Fibroblast of skin of right quadriceps (primary cell): ENCODE measurements at places on chromosomes 5 and 9.

GRCh38 chr5:139251281-139251687 lies 42.3 kb upstream of the MATR3 start:
- DNase-seq, result no peak

DNA sequence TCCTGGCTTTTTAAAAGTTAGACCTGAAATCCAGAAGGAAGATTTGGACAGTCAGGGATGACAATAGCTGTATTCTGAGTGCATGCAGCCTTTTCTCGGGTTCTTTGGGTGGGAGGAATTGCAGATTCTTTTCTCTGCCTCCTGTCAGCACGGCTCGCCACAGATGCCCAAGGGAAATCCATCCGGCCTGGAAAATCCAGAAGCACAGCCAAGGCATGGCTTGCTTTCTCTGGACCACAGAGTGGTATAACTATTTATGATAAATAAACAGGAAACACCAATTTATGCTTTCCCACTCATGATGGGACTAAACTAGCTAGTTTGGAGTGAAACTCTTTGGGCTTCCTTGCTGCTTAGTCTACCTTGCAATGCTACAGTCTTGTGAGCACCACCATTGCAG lies 59.1 kb downstream of the C9orf152 start:
- DNase-seq, result peak; percentile 82

- DNase-seq, result no peak
These were observed 8.2 kb upstream of the AGPAT2 start for GRCh38 chr9:136695435-136695895.

- DNase-seq, result no peak
These were observed 20.0 kb downstream of the SLC24A2 start for GRCh38 chr9:19768798-19769197.

DNA sequence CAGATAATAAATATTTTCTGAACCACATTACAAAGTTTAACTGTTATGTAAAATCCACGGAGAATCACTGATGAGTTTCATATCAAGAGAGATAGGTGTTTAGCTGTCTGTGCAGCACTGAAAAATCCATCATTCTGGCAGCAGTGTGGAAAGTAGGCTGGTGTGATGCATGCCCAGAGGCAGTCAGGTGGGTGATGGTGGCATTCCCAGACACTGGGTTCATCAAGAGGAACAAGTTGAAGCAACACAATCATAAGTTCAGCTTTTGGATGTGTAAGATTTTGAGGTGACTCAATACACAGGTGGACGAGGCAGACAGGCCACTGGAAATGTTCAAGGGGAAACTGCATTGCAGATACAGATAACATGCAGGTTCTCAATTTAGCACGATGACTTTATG lies 11.9 kb downstream of the DNAH5 start:
- DNase-seq, result no peak

- peak; percentile 14 for DNase-seq
These were observed 123.7 kb downstream of the PSD2 start for GRCh38 chr5:139919308-139919707.

GRCh38 chr5:5558638-5559527 lies 136.4 kb downstream of the ICE1 start:
- DNase-seq, result no peak

- peak; percentile 42 for DNase-seq
These were observed 51.6 kb downstream of the NUDT12 start for GRCh38 chr5:103510851-103511553.

DNA sequence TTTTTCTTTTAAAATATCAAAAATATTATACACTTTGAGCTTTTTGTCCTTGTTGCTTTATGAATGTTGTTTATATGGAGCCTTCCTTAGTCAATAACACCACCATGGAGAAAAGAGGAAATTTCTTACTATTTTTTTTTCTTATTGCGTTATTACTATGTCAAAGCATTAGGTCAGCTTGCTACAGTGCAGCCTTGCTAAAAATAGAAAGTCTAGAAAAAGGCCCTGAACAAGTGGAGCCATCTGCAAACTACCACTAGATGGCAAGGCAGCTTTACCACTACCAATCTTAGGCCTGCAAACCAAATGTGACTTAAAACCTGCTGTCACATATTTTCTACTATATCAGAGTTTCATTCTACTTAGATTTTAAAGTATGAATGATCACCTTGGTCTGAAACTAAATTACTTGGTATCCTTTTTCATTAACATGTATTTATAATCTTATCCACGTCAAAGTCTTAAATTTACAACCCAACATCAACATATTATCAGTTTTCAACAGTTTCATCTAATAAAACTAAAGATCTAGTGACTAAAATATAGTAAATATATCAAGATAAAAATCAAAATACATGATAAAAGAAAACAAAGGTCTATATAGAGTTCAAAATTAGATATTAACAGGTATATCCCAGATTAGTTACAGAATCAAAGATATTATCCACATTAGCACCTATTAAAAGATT lies 113.1 kb upstream of the ACOT12 start:
- peak; percentile 83 for DNase-seq

GRCh38 chr9:97411789-97412625 lies at the start of gene TDRD7:
TSS of gene TDRD7 (plus strand) at chr9:97412096. CDS start at chr9:97428466, 16,370 bp downstream.
- DNase-seq, result peak; percentile 62

DNA sequence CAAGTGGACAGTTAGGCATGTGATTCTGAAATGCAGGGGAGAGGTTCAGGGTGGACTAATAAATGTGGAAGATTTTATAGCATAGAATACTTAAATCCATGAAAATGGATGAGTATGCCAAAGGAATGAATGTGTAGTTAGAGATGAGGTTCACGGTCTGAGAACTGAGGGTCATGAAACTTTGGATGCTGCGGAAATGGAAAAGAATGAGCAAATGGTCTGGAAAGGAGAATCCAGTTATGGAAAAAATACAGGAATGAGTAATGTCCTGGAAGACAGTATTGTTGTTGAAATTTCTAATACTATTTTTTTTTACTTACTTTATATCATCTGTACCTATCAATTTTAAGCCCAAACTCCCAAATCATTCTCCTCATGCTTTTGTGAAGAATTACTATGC lies 2369.4 kb downstream of the MAT2B start:
- DNase-seq, result no peak

DNA sequence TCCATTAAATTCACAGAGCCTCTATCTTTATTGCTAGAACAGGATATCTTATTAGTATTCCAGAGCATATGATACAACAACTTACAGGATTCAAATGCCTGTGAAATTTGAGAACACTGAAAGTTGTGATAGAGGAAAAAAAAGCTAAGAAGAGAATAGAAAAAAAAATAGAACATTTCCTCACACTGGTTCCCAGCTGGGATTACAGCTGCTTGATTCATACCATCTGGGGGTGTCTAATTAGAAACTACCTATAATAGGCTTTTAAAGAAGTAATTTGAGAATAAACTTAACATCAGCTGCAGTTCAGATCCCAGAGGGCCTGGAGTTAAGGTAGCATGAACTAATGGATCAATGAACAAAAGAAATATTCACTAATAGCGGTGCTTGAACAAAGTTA lies 922.0 kb downstream of the CDH12 start:
- no peak for DNase-seq

GRCh38 chr9:98168941-98169488 lies 23.4 kb downstream of the CORO2A start:
- peak; percentile 34 for DNase-seq

- DNase-seq, result no peak
These were observed 16.9 kb upstream of the ABCA1 start for GRCh38 chr9:104944871-104945270.

- DNase-seq, result peak; percentile 3
These were observed 652 bp upstream of the TMEM161B start for GRCh38 chr5:88269222-88269771.

GRCh38 chr9:78144008-78144381 lies 91.9 kb upstream of the CEP78 start:
- no peak for DNase-seq

- DNase-seq, result peak; percentile 36
These were observed 180.7 kb upstream of the TARS1 start for GRCh38 chr5:33260098-33260497.

DNA sequence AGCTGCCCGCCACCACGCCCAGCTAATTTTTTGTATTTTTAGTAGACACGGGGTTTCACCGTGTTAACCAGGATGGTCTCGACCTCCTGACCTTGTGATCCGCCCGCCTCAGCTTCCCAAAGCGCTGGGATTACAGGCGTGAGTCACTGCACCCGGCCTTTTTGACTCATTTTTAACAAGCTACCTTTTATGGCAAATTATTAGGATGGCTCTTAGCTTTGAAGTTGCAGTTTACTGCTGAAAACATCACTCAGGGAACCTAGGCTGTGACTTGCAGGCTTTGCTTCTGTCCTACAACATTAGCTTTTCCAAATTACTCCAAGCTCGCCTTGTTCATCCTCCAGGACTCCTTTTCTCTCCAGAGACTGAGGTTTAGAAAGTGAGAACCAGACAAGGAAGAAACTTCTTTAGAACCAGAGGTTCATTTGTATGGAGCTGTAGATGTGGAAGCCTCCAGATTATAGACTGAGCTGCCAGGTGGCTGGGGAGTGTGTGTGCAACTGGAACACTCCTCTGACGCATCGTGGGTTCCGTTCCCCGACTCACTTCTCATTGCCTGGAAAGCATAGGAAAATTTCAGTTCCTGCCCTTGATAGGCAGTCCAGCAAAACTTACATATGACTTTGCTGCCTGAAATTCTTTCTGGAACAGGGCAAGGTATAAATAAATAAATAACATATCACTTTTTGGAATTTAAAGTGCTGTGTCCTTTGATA lies 23.8 kb upstream of the SPTAN1 start:
- peak; percentile 15 for DNase-seq

GRCh38 chr5:136057401-136058038 lies 28.7 kb downstream of the TGFBI start:
- DNase-seq, result peak; percentile 45

DNA sequence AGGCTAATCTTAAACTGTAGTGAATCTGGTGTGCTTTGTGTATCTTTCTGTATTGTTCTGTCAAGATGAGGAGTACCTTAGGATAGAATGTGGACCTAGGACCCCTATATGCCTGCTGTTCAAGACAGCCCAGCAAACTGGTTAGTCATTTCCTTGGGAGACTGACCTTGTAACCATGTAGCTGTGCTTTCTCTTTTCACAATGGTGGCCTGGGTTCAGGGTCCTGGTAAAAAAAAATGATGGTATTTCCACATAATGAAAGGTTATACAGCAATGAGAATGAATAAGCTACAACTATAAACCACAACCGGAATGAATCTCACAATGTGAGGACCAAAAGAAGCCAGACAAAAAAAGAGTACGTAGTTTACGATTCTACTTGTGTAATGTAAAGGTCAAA lies 36.4 kb upstream of the F2RL1 start:
- DNase-seq, result no peak

DNA sequence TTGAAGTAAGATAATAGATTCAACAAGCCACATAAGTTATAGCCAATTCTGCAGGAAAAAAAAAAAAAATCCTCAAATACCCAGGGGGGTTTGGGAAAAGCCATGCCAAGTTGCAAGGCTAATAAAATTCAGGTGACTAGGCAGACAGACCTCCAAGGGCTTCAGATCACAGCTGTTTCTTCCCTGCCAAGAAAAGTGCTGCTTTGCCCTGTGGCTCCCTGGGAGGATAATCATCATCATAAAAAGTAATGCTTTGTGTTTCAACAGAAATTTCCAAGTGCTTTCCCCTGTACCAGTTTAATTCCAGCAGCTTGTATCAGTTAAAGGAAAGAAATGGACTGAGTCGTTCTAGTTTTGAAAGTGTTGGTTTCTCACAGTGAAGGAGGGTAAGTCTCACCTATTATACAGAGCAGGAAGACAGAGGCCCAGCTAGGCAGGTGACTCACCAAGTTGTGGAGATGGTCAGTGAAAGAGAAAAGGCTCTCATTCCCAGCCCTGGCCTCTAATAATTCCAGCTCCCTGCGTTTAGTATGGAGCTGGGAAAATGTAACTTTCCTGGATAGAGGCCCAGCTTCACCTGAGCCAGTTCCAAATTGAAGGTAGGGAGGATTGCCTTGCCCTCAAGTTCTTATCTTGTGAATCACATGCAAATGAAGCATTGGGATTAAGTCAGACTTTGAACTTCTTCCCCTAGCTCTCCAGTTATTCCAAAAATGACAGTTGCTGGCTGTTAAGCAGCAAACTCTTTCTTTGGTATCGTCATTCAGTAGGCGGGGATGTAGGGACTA lies 263.4 kb downstream of the GRIA1 start:
- DNase-seq, result peak; percentile 16

DNA sequence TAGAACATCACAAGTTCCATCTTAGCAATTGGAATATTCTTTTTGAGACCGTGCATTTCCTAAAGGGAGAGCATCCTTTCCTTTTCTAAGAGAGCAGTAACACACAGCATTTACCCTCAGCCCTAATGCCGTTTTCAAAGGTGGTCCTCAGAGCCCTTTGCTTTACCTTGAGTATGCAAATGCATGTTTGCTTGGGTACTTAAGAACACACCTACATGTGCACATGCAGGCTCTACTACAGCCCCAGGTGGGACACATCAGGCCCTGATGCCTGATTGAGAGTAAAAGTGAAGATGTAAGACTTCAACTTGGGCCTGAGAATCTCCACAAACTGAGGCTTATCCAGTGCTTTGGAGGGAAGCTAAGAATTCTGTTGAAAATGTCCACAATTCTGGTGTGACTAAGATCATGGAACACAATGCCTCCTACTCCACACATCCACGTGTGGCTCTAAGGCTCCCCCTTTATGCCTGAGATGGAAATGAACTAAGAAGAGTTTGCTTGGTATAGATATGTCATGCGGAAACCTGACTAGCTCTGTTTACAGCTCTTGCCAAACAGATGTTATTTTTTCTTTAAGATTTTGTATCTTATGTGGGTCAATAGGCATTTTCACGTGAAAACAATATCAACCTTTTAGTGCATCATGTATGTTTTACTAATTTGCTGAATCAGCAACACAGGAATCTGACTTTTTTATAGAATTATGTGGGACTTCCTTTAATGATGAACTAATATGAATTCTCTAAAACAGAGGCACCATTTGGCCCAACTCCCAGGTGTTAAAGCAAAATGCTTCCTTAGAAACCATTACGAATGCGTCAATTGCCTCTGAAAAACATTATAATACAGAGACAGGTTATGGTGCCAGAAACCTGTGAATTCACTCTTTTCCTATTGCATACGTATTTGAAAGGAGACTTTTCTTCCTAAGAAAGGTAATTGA lies 48.9 kb upstream of the SLC2A8 start:
- DNase-seq, result peak; percentile 41

DNA sequence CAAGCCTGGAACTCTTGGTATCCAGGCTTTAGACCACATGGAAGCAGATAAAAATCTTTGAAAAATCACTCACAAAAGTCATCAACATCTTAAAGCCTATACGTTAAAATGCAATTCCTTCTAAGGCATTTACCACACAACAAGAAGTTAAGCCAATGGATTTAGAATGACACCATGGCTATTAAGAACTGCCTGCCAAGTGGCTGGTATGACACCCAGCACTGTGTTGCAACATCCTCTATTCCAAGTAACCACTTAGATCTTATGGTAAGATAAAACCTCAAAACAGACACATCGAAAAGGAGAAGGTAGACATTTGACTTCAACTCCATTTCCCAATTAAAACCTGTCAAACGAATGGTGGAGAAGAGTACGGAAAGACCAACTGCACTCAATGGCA lies 344.2 kb upstream of the SLC30A5 start:
- peak; percentile 61 for DNase-seq

DNA sequence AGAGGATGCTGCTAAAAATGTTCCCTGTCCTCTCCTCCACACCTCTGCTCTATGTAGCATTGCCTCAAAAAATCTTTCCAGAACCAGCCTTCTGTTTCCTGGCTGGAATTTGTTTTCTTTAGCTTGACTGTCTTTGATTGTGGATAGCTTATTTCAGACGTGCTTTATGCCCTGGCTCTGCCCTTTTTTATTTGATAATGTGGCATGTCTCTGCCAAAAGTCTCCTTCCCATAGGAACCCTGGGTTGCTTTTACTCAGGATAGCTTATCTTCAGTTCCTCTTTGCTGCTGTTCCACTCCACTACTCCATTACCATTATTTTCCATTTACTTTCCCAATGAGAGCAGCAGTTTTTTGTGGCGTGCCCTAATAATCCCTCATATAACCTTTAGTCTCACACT lies 885 bp upstream of the TMEM252 start:
- no peak for DNase-seq
